ENCODE measurements at places on chromosomes 1 and 21.

- no peak for DNase-seq
These were observed 2.4 kb downstream of the BTG2 start for GRCh38 chr1:203307641-203308126.

DNA sequence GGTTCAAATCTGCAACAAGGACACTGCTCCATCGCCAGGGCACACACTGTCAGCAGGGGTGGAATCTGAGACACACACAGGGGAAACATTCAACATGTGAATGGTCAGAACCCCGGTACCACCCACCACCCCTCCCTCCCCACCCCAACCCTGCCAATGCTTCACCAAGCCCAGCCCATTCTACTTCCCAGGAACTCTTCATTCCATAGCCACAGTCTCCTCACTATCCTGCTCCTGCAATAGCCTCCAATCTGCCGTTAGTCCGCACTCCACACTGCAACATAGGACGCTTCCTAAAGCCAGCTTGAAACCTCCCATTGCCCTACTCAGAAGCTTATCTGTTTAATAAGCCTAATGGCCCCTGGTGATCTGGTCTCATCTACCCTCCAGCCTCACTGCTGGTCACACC, 7.5 kb upstream of the RAB3B start:
- DNase-seq = no peak

GRCh38 chr21:22842875-22843274, 1844.7 kb downstream of the NCAM2 start:
- DNase-seq = no peak

- DNase-seq = peak; percentile 87
These were observed 47.8 kb upstream of the ECE1 start for GRCh38 chr1:21337928-21338572.

DNA sequence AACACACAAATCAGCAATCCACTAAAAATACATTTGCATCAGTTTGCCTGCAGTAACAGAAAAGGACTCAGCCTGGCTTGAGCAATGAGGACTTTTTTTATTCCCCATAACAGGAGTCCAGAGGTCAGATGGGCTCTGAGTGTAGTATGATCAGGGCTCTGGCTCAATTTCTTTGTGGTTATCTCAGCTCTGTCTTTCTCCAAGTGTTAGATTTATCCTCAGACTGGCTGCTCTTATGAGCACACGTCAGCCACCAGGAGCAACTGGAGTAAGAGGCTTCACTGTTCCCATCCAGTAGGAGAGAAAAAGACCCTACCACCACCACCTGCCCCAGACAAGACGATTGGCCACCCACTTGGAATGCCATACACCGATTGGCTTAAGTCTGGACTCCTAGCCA, 36.2 kb upstream of the KLHDC7A start:
- no peak for DNase-seq

Data from gastrocnemius medialis (tissue), 4 donors.